Ovary (tissue), 10 donors: ENCODE measurements at places on chromosomes 1 and 21. TPM values are rescaled to one million over a fixed set of nuclear protein-coding genes. Genes with fewer than 3 reads are reported as not detected.

- H3K27ac ChIP-seq = no peak overlapping the region
- no peaks in the 10 kb centered on the region for H3K4me1 ChIP-seq
- no peak for DNase-seq
- no peak overlapping the region for H3K4me3 ChIP-seq
- H3K36me3 ChIP-seq = no peaks in the 10 kb centered on the region
These were observed 271.9 kb downstream of the HHAT start for GRCh38 chr1:210600421-210601159.

DNA sequence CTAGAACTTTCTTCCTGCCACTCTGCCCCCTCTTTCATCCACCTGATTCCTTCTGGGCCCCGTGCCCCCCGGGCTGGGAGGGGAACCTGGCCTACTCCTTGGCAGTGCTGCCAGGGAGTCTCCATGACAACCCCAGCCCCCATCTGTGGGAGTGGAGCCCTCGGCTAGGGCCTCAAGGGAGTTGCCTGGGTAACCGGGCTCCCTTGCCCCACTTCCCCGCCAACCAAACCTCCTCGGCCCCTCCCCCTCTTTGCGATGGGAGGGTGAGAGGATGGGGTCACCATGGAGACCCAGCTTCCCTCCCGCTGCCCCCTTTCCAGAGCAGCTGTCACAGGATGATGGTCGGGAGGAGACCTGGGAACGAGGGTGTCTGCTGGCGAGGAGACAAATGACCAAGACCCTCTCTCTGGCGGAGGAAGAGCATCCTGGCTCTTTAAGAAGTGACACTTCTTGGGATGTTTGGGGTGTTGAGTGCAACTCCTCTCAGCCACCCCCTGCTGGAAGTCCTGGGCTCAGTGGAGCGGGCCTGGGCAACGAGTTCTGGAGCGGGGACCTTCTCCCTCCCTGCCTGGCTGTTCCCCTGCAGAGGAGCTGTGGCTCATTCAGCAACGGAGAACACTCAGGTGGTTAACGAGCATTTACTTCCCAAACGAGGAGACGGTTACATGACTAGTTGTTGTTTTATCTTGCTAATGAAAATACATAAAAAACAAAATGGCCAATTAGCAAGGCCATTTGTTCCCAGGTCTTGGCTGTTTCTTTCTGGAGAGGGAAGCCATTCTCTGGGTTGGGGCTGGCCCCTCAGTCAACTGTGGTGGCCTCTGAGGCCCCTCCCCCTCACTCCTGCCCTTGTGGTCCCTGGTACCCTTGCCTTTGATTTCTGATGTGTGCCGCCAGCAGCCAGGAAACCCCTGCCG lies 82.8 kb downstream of the UBIAD1 start:
- H3K4me1 ChIP-seq = no peaks in the 10 kb centered on the region
- H3K4me3 ChIP-seq = no peak overlapping the region
- H3K27me3 ChIP-seq = no peaks in the 10 kb centered on the region
- H3K36me3 ChIP-seq = no peaks in the 10 kb centered on the region
- H3K27ac ChIP-seq = no peak overlapping the region

DNA sequence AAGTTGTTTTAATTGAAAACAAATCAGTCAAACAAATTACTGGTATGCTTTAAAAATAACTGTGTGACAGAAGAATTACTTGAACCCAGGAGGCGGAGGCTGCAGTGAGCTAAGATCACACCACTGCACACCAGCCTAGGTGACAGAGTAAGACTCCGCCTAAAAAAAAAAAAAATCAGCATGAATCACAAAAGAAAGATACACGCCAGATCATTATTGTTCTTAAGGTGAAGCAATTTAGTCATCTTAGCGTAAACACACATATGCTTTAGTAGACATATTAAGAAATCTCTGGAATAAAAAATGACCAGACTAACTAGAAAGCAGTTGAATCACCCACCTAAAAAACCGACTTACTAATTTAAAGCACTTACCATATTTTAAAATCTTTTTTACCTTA lies 20.2 kb downstream of the RERE start:
- no peak overlapping the region for H3K27ac ChIP-seq
- no peaks in the 10 kb centered on the region for H3K4me1 ChIP-seq
- DNase-seq = no peak
- H3K27me3 ChIP-seq = no peaks in the 10 kb centered on the region

Gene EFNA1
- 18.6 TPM for polyA plus RNA-seq

Gene GNAT2
- polyA plus RNA-seq = not detected
